ENCODE measurements at places on chromosomes 3 and 15.

DNA sequence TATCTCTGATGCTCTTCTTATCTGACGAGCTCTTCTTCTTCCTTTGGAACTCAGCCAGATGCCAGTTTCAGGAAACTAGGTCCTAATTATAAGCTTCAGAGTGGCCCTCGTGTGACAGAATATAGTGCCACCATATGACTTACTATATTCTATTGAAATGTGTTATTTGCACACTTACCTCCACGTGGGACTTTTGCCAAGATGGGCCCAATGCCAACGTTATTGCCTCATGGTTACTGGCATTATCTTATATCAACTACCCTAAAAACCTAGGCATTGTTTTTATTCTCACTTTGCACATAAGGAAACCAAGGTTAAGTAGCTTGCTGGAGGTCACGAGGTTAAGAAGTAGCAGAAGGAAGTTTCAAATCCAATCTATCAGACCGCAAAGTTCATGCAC is 71.3 kb upstream of the SLCO3A1 start:
- DNase-seq: no peak

GRCh38 chr15:53611145-53611920 is 148.1 kb downstream of the WDR72 start:
- DNase-seq: no peak

DNA sequence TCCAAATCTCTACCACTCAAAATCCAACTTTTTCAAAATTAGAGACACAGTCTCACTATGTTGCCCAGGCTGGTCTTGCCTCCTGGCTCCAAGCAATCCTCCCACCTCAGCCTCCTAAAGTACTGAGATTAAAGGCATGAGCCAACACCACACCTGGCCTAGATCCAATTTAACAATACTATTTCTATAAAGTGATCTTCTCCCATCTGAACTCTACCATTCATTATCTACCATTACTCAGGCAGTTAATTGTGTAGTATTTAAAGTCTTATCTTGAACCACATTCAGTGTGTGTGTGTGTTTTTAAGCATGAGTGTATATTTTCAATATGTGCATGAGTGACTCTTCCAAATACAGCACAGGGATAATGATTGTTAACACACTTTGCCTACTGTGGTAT is 77.0 kb downstream of the INO80 start:
- no peak for DNase-seq

GRCh38 chr3:42179110-42179725 is 86.8 kb downstream of the CCK start:
- DNase-seq: no peak

DNA sequence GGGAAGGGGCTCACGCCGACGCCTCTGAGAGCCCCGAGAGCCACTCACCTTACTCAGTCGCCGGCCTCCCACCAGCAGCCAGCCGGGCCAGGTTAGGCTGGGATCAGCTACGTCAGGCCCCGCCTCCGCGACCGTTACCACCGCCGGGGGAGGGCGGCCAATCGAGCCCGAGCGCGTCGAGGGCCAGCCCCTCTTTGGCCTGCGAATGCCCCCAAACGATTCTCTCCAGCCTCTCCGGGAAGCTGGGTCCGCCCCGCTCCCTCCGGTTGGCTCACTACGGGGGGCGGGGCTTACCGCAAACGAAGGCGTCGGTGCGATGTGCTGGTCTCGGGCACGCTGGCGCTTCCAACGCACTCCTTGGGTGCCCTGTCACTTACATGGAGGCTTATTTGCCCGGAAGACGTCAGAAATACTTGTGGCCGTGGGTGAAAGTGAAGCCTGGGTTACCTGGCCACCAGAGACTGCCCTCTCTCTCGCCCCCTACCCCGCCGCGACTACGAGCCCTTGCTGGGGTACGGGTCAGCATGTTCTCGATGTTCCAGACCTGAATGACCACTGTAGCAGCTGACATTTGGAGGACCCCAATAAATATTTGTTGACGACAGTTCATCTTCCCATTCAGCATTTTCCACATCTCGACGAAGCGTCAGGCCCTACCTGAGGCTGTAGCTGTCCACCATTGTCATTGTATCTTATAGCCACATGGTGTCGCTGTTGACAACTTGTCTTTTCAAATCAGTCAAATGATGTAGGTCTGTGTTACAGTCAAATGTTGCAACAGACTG is at the start of gene CEP70:
TSS of gene CEP70 (minus strand) at position 111 of the 785 bp plus-strand sequence. CDS start 21,333 bp downstream, outside the sequence.
- DNase-seq: no peak

DNA sequence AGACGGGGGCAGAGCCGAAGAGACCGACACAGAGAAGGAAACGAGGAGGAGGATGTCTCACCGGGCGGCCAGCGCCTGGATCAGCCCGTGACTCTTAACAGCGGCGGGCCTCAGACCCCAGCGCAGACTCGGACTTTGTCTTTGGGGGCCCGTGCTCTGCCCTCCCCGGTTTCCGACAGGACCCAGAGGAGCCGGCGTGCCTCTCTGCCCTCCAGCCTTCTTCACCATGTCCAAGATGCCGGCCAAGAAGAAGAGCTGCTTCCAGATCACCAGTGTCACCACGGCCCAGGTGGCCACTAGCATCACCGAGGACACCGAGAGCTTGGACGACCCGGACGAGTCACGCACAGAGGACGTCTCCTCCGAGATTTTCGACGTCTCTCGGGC is 1.0 kb downstream of the TSC22D2 start:
- DNase-seq: no peak

Data from NCI-H774 (cell line).